ENCODE measurements at places on chromosomes 11 and 22. TPM values are rescaled to one million over a fixed set of nuclear protein-coding genes. Genes with fewer than 3 reads are reported as not detected.
A peak's percentile ranks its signal among the peaks of the same experiment; 100 is the strongest.

DNA sequence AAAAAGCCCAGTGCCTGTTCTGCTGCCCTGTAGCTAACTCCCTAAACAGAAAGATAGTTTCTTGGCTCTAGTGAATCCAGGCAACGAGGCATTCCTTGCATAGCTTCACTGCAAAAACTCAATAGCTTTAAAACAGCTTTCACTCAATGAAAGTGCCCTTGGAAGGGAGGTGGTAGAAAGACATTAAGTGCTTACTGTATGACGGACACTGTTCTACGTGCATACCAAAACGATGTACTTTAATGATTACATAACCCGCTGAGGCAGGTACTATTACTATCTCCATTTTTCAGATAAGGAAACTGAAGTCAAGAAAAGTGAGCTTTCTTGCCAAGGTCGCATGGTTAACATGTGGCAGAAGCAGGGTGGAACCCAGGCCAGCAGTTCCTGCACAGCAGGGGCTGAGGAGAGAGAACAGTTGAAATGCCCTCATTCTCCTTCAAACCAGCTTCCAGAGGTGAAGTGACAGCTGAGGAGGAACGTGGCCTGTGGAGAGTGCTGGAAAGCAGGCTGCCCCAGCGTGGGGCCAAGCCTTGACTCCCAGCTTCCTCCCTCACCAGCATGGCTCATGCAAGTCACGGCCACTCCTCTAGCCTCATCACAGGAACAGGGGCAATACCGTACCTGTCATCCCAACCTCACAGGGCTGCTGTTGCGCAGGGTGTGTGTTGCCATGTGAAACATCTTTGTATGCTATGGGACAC, 227.5 kb upstream of the NARS2 start:
- no peak for DNase-seq

GRCh38 chr11:95256321-95256779, 25.3 kb upstream of the SESN3 start:
- no peak for DNase-seq

GRCh38 chr11:87019613-87020271, 18.0 kb upstream of the TMEM135 start:
- DNase-seq = no peak

DNA sequence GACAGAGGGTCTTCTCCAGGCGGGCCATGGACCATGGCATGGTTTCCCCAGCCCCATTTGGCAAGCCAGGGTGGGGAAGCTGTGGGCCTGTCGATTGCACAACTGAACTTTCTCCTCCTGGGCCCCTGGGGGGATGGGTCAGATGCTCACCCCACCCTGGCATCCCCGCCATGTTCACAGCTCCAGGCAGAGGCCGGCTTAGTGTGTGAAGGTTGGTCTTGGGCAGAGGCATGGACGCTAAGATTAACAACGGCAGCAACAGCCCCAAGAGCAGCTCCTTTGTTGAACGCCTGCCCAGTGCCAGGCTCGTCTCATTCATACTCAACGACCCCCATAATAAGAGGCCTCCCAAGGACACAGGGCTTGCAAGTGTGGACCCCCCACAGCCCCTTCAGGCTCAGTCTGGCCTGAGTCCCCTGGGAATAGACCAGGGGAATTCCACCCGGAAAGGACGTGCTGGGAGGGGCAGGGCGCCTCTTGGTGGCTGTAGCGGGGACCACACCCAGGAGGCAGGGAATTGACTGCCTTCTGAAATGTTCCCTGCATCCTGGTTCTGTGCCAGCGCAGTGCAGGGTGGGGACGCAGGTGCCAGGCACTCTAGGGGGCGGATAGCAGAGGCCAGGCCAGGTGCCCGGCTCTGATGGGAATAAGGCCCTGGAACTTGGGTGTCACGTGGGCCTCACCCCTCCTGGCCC, 8.3 kb downstream of the TSPO start:
- no peak for DNase-seq

- DNase-seq = no peak
Observed at GRCh38 chr22:48103126-48103875, 1340.9 kb downstream of the TBC1D22A start.

GRCh38 chr11:103729617-103730016, 306.8 kb upstream of the DDI1 start:
- no peak for DNase-seq

DNA sequence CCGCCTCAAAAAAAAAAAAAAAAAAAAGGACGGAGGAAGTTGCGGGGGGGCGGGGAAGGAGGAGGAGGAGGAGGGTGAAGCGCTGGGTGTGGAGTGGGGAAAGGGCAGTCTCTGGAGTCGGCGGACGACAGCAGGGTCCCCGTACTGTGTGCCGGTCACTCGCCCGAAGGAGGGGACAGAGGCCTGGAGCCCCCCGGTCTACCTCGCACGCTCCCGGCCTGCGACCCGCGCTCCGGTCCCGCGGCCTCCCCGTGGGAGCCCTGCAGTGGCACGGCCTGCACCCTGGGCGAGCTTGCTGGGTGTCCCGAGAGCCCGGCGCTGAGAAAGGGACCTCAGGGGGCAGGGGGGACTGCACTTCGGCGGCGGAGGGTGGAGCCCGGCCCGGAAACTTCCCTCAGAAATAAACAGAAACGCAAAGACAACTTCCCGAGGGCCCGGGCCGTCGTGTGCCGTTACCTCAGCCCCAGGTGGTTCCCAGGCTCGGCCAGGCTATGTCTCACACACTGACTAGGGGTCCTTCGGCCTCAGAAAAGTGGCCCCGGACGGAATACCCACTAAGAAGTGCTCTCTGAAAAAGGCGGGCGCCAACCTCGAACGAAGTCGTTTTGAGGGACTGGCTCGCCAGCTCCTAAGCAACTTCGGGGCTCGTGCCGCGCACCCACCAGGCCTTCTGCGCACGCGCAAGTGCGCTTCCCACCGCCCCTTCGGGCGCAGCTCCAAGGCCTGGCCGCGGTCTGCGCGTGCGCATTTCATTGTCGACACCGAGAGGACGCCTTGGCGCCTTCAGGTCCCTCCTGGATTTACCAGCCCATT, at the start of gene MAJIN:
TSS of gene MAJIN (minus strand) at position 688 of the 813 bp plus-strand sequence. CDS start 12,703 bp downstream, outside the sequence.
- DNase-seq = peak; percentile 95

GRCh38 chr22:30871391-30872284, 96.9 kb downstream of the MORC2 start:
- no peak for DNase-seq

GRCh38 chr11:111795334-111795985, 29.3 kb upstream of the PPP2R1B start:
- DNase-seq = no peak

GRCh38 chr22:35437049-35437448, 37.1 kb downstream of the MCM5 start:
- no peak for DNase-seq

DNA sequence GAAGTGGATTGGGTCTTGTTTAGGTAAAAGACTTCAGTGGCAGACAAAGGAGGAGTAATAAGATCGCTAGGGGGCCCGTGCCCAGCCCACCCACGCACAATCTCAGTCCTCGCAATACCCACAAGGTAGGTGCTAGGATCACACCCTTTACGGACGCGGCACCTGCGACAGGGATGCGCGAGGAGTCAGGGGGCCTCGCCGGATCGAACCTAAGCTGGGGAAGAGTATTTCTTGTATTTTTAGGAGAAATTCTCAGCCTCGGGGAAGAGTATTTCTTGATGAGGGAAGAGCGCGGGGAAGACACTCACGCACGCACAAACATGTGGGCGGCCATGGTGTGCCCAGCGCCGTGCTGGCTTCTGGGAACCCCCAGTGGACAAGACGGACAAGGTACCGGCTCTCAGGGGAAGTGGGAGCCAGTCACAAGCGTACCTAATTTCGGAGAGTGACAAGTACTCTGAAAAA, 745 bp upstream of the FAM118A start:
- no peak for DNase-seq

MRGPRD gene
- not detected for polyA plus RNA-seq

OR4A16 gene
- not detected for polyA plus RNA-seq

IRAG1 gene
- 4.2 TPM for polyA plus RNA-seq

RIMBP3C gene
- polyA plus RNA-seq = not detected

PYGM gene
- 11.3 TPM for polyA plus RNA-seq

All from heart right ventricle (tissue), 16 donors.